ENCODE measurements at places on chromosomes 2 and 18. TPM values are rescaled to one million over a fixed set of nuclear protein-coding genes. Genes with fewer than 3 reads are reported as not detected.
A peak's percentile ranks its signal among the peaks of the same experiment; 100 is the strongest.

DNA sequence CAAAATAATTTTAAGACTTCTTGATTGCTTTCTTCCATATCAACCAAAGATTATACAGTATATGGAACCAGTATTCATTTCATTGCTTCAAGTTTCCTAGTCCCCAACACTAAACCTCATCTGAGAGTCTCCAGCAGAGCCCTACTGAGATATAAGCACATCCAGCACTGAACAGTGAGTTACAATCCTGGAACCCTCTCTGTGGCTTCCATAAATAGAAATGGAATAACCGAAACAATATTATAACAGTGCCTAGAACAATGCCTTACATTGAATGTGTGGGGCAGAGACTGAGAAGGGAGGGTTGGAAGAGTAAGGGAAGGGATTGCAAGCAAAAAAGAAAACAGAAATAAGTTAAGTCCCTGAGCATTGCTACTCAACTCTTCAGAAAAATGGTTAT, 18.9 kb downstream of the AAK1 start:
- DNase-seq, result no peak

VWC2L gene
- not detected for total RNA-seq

GRCh38 chr18:56451188-56451587, 187.2 kb downstream of the TXNL1 start:
- DNase-seq, result no peak

CDK15 gene
- 0.14 TPM for total RNA-seq

DNA sequence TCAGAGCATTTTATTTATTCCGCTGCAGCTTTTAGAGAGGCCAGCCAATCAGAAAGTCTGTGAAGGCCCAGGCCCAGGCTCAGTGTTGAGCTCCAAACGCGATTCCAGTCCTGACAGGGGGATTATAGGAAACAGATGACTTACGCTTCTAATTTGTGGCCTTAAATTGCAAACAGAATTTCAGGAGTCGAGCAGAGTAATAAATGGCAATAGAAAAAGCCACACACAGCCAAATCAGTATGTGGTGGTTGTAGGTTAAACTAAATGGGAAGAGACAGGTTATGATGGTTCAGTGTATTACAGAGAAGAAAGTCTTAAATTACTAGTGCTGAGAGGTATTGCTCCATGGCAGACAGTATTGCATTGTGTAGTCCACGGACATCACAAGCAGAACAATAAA, 131.0 kb upstream of the ZEB2 start:
- no peak for DNase-seq

DNA sequence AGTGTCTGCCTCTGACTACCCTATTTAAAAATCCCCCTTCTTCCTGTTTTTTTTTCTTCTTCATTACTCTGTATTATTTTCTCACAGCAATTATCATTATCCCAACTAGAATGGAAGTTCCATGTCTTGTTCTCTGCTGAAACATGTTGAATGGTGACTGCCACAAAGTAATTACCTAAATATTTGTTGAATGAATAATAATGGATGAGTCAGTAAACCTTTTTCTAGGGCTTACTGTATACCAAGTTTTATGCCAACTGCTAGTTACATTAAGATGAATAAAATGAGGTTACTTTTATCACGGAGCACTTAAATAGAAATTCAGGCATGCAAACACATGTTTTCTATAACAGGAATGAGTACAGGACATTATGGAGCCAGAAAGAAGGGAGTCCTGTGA, 490.6 kb downstream of the THSD7B start:
- DNase-seq, result no peak

- DNase-seq, result no peak
These were observed 437.9 kb upstream of the UBE2E3 start for GRCh38 chr2:180542511-180542910.

- DNase-seq, result peak; percentile 90
These were observed 637 bp upstream of the SFT2D3 start for GRCh38 chr2:127700527-127701192.

DNA sequence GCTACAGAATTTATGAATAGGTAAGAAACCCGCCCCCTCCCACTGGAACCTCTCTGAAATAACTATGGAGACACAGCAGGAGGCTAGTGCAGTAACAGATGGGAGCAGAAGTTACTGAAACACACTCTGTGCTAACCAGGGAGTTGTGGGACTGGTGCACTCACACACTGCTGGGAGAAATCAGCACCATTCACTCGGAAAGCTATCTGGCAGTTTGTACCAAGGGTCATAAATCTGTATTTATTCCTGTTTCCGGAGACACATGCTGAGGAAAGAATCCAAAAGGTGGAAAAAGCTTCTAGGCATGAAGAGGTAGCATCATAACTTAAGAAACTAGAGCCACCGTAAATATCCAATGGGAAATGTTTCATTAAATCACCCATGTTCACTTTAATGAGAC, 39.9 kb downstream of the TGFA start:
- no peak for DNase-seq

CNDP1 gene
- total RNA-seq, result not detected

AOX1 gene
- total RNA-seq, result 12.0 TPM

GRCh38 chr18:77090546-77091174, 41.9 kb downstream of the MBP start:
- DNase-seq, result no peak

Measured in transverse colon (tissue), 4 donors.